ENCODE measurements at places on chromosomes 12 and 14.

DNA sequence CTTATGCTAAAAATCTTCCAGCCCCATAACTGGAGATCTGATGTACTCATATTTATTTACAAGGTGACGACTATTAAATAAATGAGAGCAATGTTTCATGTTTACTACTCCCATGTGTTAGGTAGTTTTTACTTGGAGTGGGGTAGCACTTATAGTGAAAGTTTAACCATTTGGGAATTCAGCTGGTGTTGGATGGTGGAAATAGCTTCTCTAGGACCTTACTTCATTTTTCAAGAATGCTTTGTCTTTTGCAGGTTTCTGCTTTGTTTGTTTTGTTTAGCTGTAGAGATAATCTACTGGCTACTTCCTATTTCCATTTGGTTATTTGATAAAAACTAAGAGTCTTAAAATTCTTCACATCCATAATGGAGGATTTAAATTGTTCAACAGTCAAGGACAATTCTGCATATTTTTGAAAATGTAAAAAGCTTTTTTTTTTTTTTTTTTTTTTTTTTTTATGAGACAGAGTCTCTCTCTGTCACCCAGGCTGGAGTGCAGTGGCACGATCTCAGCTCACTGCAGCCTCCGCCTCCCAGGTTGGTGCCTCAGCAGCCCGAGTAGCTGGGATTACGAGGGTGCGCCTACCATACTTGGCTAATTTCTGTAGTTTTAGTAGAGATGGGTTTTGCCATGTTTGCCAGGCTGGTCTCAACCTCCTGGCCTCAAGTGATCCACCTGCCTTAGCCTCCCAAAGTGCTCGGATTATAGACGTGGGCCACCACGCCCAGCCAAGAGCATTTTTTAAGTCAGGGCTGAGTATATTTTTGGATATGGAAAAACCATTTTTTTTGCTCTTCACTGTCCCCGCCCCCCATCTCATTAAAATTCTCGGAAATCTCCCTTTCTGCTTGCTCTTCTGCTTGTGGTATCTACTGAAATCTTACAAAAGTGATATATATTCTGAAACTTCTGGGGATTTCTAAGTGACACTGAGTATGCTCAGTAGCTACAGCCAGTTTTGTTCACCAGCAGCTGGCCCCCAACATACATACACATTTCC, 1.4 kb upstream of the ABCD2 start:
- DNase-seq = no peak

DNA sequence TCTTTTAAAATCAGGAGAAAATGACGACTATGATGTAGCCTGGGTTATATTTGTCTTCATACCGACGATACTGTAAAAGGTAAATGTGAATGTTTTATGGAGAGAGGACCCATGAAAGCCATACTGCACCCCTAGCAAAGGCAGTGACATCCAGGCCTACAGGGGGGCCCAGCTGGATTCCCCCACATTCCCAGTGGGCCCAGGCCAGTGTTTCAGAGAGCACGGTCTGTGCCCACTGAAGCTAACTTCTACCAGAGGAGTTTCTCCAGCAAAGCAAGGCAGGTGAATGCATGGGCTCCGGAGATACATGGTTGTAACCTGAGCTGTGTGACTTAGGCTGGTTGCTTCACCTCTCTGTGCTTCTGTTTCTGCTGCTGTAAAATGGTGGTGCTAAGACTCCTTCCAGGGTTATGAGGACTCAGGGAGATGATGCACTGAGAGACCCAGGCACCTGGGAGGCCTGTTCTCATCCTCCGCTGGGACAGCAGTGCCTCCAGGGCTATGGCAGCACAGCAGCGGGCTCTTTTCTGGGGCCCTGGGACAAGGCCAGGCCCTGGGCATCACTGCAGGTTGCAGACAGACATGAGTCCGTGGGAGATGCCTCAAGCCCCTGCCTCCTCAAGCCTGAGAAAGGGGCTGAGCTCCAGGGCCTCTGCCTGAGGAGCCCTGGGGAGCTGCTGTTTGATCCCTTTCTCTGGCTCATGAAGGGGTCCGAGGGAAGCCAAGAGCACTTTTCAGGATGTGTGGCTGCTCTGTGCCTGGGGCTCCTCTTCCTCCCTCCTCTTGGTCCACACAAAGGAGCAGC, 73.7 kb downstream of the SERPINA3 start:
- no peak for DNase-seq

GRCh38 chr14:41548666-41549065, 58.0 kb upstream of the LRFN5 start:
- no peak for DNase-seq

DNA sequence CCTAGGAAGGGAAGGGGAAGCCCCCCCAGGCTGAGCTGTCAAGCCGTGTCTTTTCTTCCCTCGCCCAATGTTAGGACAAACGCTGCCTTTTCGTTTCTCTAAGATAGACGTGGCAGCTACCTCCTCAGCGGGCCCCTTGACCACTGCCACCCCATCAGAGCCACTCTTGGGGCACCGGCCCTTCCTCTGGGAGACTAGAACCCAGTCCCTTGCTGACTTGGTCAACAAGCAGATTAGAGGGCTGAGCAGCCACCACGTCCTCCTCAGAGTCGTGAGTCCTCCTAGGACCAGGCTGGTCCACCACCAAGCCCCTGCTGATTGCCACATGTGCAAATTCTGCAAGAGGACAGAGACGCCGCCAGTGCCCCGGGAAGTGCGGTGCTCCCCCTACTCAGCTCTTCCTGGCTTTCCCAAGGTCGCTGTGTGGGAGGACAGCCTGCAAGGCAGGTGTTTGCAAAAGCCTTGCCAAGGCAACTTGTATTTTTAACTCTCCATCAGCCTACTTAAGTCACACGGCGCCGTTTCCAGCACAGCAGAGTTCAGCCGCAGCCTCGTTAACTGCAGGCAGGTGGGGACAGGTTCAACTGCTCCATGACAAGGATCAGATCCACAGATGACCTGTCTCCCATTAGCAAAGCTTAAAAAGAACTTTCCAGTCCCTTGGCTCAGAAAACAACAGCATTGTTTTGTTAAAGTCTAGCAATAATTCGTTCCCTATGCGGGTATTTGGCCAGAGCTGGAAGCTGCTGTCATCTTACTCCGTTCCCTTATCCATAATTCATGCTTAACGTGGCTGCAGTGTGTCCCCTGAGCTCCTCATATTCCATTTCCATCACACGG, 65.6 kb downstream of the TESC start:
- DNase-seq = peak; percentile 71

- DNase-seq = no peak
Observed at GRCh38 chr14:71332476-71332875, 425.2 kb downstream of the PCNX1 start.

DNA sequence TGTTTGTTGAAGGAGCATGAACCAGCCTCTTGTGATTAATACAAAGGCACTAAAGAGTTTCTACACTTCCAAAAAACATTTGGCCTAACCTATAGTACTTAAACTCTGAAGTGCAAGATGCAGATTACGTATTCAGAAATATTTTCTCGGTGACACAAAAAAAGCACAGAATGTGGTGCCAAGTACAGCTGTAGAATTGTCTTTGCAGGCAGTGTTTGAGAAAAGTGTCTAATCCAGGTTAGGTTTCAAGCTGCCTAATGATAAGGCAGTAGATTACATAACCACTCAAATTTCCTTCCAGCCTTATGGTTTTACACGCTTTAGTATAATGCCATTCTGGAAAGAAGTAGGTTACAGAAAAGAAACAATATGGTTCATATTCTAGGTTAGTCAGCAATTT, 205.2 kb downstream of the KLHL28 start:
- no peak for DNase-seq

- peak; percentile 85 for DNase-seq
Observed at GRCh38 chr14:90383731-90384542, 12.9 kb upstream of the CALM1 start.

DNA sequence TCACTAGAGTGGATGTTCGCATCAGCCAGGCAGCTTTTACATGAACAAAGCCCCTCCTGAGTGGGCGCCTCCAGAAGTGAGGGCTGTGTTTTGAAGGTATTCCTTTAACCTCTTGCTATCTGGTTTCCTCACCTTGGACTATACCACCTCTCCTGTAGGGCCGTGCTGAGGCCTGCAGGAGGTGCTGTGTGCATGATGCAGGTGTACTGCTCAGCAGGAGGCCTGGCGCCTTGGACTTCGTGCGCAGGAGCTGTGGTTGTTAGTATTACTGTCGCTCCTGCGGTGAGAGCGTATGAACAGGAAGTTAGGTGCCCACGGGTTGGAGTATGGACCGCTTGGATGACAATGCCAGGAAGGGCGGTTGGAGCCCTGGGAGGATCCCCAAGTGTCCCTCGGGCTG, 130.7 kb downstream of the TSPAN9 start:
- peak; percentile 79 for DNase-seq

GRCh38 chr12:68579254-68579653, 31.4 kb upstream of the RAP1B start:
- DNase-seq = no peak

DNA sequence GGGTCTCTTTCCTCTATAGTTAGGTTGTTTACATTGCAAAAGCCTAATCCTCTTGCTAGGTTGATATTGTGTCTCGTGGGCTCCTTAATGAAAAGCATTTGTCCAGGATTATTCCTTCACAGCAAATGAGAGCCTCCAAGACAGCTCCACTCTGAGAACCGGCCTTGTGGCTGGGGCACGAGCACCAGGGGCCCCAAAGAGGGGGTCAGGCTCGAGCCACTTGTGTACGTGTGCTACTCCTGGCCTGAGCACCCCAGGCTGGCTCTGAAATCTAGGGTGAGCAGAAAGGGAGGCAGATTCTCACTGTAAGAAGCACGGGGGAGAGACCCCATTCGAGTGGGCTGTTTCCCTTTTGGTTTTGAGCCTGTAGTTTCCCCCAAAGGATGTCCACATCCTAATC, 45.0 kb upstream of the FZD10 start:
- DNase-seq = no peak

DNA sequence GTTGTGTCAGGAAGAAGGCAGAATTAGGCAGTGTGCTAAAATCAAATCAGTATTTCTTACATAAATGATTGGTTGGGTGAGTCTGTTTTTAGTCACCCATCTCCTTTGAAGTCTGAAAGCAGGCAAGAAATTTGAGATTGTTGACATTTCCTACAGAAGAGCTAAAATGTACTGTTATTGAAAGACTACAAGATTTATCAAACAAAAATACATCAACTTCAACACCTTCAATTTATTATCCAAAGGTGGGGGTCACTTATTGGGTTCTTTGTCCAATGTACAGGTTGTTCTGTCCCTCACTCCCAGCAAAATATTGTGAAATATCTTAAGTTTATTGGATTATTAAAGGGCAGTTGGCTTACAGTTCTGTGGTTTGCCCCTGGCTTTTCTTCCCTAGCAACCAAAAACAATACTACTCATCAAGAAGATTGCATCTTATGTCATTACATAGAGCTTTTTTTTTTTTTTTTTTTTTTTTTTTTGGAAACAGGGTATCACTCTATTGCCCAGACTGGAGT, 20.6 kb upstream of the PKP2 start:
- DNase-seq = no peak

- no peak for DNase-seq
Observed at GRCh38 chr12:119672194-119672593, 4.3 kb downstream of the PRKAB1 start.

GRCh38 chr12:7130701-7131501, 730 bp downstream of the CLSTN3 start:
- DNase-seq = peak; percentile 89

- no peak for DNase-seq
Observed at GRCh38 chr12:8648576-8649205, 13.9 kb downstream of the MFAP5 start.

DNA sequence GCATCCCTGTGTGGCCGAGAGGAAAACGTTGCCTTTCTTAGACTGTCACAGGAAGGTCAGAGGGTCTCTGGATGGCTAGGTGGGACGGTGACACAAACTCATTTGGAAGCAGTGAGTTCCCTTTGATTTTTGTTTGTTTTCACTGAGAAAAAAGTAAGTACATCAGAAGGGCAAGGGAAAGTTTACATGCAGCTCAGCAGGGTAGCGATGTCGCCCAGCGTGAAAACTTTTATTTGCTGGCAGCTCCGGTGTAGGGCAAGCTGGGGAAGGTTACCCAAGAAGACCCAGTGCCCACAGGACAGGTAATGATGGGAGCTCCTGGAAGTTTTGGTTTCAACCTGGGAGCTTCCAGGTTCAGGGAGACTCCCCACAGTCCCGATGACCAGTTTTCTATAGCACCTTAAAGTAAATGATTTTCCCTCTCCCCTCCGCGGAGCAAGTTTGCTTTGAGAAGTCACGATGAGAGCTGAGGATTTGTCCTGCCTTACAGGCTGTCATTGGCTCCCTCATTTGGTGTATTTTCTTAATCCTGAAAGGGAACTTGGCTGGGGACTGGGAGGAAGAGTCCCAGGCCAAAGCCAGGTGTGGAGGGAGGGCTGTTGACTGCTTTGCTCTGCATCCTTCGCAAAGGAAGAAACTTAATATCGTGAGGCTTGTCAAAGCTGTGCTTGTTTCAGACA, 64.7 kb upstream of the ESRRB start:
- no peak for DNase-seq

- DNase-seq = peak; percentile 88
Observed at GRCh38 chr14:51552275-51552674, 99.4 kb upstream of the FRMD6 start.

DNA sequence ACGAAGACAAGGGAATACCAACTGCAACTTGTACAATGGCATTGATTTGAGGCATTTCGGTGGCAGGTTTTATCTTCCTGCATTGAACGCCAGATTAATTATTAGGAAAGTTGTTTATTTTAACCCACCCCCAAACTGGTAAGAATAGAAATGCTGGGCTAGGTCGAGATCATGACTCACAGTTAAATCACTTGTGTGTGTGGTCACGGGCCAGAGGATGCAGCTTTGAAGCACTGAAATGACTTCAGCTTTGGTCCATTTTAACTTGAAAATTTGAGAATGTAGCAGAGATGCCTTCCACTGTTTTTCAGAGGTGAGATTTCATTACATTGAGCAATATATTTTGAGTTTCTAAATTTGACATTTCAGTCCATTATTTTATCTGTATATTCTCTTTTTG, 23.6 kb upstream of the KCNH3 start:
- no peak for DNase-seq

DNA sequence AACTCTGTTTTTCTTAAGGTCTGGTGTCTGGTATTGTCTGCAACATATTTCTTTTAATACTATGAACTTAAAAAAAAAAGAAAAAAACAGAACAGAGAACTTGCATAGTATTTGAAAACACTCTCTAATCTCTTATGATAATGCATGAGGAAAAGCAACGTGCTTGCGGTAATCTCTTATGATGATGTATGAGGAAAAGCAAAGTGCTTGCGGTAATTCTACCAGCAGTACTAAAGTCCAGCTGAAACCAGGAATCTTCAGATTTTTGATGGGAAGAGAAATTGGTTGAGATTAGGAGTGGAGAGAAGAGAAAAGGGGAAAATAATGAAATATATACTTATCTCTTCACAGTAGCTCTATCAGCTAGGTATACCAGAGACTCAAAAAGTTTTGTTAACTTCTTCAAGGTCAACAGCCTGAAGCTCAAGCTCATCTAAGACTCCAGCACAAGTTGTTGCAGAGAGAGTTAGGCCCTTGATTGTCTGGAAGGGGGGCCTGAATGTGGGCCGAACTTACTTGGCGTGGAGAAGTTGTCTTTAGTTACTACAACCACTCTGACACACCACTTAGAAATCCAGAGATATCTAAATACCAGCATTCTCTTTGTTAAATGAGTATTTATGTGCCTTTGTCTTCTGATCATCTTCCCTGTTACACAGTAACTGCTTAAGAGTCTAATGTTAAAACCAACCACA, 240.4 kb downstream of the PRKD1 start:
- no peak for DNase-seq

- DNase-seq = peak; percentile 70
Observed at GRCh38 chr12:51923506-51924365, 16.4 kb downstream of the ACVRL1 start.

GRCh38 chr12:56014205-56014604, 6.6 kb upstream of the IKZF4 start:
- peak; percentile 15 for DNase-seq

Measured in NCI-H69 (cell line).